ENCODE measurements at places on chromosomes 16 and 17. TPM values are rescaled to one million over a fixed set of nuclear protein-coding genes. Genes with fewer than 3 reads are reported as not detected.

DNA sequence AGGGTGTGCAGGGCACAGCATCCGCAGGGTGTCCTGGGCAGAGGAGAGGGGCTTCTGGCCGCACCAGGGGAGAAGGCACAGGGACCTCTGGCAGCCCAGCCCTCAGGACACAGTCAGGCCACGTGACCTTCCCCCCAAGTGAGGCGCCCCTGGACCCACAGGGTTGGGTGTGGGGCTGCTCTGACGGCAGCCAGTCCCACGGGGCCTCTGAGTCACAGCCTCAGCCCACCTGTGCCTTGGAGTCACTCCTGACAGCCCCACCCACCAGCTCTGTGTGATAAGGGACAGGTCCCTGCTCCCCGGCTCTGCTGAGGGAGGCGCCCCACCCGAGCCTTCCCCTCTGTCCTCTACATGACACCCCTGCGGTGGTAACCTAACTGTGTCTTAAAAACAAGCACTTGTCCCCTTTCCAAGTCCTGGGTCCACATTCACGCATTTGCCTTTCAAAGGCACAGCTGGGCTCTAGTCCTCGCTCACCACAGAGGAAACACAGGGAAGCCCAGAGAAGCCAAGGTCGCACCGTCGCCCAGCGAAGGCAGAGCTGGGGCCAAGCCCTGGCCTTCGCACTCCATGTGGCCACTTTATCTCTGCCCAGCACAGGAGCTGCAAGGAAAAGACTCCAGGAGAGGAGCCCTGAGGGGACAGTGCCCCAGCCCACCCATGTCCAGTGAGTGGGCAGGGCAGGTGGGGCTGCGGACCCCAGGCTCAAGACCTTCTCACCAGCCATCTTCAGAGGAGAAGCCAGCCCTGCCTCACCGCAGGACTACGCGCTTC, 5.1 kb upstream of the NPTX1 start:
- DNase-seq = no peak

The TEDC2 gene
- 6.9 TPM for total RNA-seq

- DNase-seq = peak; percentile 93
These were observed 17.9 kb downstream of the KPNA2 start for GRCh38 chr17:68053231-68054013.

DNA sequence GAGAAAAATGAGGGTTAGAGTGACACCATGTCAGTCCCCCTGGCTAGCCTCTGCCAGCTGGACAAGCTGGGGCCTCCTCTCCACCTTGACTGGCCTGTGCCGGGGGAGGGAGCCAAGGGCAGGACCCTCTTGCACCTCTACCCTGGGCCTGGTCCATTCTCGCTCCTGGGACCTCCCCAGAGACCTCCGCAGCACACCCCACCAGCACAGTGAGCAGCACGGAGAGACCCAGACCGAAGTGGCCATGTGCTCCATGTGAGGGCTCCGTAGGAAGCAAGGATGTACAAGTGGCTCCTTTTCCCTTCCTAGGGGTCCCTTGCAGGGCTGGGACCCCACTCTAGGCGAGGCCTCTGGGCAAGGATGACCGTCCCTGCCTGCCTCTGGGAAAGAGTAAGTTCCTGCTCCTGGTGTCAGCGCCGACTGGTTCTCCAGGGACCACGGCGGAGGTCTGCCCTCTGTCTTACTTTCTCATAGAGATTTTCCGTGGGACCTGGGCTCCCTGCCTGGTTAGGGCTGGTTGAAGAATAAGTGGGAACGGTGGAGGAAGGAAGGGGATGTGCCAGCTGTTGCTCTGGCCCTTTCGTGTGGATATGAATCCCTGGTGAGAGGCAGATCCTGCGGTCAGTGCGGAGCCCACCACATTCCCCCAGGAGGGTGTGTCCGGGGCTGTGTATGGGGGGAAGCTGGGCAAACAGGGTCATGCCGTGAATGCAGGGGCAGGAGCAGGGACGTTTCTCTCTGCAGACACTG, 124.2 kb downstream of the METRNL start:
- peak; percentile 23 for DNase-seq

DNA sequence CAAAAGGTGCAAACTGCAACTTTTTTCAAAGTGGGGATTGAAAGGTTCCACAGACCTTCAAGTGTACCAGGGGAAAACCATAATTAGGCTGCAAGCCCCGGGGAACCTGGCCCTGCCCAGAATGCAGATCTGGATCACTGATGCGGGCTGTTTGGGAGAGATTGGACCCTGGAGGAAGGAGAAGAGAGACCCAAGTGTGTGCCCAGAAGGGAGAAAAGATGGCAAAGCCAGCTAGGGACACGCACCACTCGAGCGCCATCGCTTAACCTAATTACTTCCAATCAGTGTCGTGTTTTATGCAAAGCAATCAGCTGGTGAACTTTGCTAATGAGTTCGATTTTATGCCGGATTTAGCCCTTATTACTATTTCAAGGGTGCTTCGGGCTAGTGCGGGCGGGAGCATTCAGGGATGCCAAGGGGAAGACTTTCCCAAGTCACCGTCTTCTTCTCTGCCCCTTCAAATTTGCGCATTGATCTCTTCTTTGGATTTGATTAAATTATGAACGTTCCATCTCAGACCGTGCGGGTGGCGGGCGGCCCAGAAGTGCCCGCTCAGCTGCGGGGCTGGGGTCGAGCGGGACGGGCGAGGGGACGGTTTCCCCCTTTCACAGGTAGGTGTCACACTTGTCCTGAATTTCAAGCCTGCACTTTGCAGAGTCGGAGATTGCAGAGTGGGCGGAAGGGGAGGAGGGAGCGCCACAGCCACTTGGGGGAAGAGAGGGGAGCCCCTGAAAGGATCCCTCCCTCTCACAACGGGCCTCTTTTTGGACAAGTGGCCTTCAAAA, 4.0 kb downstream of the IRX5 start:
- no peak for DNase-seq

GRCh38 chr17:73785496-73785895, 141.3 kb upstream of the SDK2 start:
- peak; percentile 28 for DNase-seq

DNA sequence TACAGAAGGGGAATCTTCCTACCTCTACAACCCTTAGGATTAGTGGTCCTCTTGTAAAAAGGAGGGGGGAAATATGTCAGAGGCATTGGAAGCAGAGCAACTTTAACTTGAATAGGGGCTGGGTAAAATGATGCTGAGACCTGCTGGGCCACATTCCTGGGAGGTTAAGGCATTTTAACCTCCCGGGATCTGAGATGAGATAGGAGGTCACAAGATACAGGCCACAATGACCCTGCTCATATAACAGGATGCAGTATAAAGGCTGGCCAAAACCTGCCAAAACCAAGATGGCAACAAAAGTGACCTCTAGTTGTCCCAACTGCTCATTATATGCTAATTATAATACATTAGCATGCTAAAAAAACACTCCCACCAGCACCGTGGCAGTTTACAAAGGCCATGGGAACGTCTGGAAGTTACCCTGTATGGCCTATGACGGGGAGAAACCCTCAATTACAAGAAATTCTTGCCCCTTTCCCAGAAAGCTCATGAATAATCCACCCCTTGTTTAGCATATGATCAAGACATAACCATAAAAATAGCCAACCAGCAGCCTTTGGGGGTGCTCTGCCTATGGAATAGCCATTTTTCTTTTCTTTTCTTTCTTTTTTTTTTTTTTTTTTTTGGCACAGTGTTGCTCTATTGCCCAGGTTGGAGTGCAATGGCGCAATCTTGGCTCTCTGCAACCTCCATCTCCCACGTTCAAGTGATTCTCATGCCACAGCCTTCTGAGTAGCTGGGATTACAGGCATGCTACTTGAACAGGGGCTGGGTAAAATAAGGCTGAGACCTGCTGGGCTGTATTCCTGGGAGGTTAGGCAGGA, 6.2 kb upstream of the C1QTNF1 start:
- DNase-seq = no peak

All from fibroblast of villous mesenchyme (primary cell).